SJSA1 (cell line): ENCODE measurements at places on chromosomes 1 and 21. TPM values are rescaled to one million over a fixed set of nuclear protein-coding genes. Genes with fewer than 3 reads are reported as not detected.

GRCh38 chr1:244314921-244315559, 136.7 kb downstream of the ADSS2 start:
- DNase-seq, result no peak

- peak; percentile 80 for DNase-seq
Observed at GRCh38 chr1:28601696-28602095, 9.6 kb downstream of the RAB42 start.

Gene CLIC6
- not detected in 2 replicates for total RNA-seq

GRCh38 chr1:239678181-239678580, 291.8 kb downstream of the CHRM3 start:
- no peak for DNase-seq

- DNase-seq, result no peak
Observed at GRCh38 chr1:20883766-20884165, 96.7 kb upstream of the HP1BP3 start.

Gene KRTAP21-2
- not detected in 2 replicates for total RNA-seq
